Neural progenitor cell (in vitro differentiated cells): ENCODE measurements at places on chromosomes 6 and 20.
A peak's percentile ranks its signal among the peaks of the same experiment; 100 is the strongest.

GRCh38 chr20:62364911-62365736 is 2.0 kb downstream of the LAMA5 start:
- H3K36me3 ChIP-seq: no peaks in the 10 kb centered on the region
- H3K27ac ChIP-seq: peak overlapping the region; percentile 23
- peak overlapping the region; percentile 98 for H3K4me3 ChIP-seq
- no peaks in the 10 kb centered on the region for H3K27me3 ChIP-seq
- no peak for DNase-seq

GRCh38 chr6:14467591-14467990 is 350.0 kb downstream of the CD83 start:
- no peaks in the 10 kb centered on the region for H3K27me3 ChIP-seq
- H3K27ac ChIP-seq: no peak overlapping the region
- no peaks in the 10 kb centered on the region for H3K4me1 ChIP-seq
- no peaks in the 10 kb centered on the region for H3K36me3 ChIP-seq
- no peak for DNase-seq

GRCh38 chr20:58148891-58149290 is 79.6 kb downstream of the ANKRD60 start:
- DNase-seq: no peak
- H3K36me3 ChIP-seq: no peaks in the 10 kb centered on the region
- H3K4me3 ChIP-seq: no peak overlapping the region
- peaks cover 36% of the 10 kb centered on the region for H3K27me3 ChIP-seq
- H3K4me1 ChIP-seq: peaks cover 17% of the 10 kb centered on the region

- no peaks in the 10 kb centered on the region for H3K27me3 ChIP-seq
- no peak for DNase-seq
Measured at GRCh38 chr6:111993342-111993741, 60.6 kb upstream of the CCN6 start.
